ENCODE measurements at places on chromosomes 4 and X.

DNA sequence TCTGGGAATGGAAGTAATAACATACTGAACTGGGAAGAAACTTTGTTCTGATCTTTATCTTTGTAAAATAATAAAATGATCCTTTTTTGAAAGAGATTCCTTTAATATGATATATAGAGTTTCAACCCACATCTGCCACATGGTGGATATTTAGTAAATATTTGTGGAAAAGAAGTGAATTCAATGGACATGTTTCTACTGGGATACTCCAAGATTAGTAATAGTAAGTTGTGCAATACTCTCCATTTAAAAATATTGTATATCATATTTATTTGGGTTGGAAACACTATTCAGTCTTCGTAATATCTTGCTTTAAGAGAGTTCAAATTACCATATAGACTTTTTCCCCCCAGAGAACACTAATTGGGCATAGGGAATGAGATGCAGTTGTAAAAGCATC lies 17.8 kb upstream of the ARSJ start:
- DNase-seq = no peak

GRCh38 chrX:139213241-139213709 lies 317.3 kb upstream of the F9 start:
- DNase-seq = no peak

- DNase-seq = no peak
These were observed 229.6 kb upstream of the PGRMC2 start for GRCh38 chr4:128517096-128517738.

- DNase-seq = no peak
These were observed 4.3 kb downstream of the AKAP17A start for GRCh38 chrX:1595711-1596060.

- DNase-seq = no peak
These were observed 4.1 kb downstream of the PRIMPOL start for GRCh38 chr4:184653650-184654049.

DNA sequence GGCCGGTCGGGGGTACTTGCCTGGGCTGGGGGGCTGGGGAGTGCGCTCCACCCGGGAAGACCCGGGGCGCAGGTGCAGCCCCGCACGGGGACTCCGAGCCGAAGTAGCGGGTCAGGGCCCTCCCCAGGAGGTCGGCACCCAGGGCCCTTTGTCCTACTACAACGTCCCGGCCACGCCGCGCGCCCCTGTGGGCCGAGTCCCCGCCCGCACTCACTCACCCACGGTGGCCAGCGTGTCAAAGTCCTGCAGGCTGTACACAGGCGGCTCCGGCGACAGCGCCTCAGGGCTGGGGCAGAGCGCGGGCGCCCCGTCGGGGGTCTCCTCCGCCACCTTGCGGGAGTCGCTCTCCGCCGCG lies 602 bp downstream of the PRKX start:
- DNase-seq = no peak

GRCh38 chr4:182643801-182644682 lies 273.1 kb downstream of the DCTD start:
- no peak for DNase-seq

GRCh38 chr4:43103048-43103447 lies 210.5 kb downstream of the GRXCR1 start:
- no peak for DNase-seq

DNA sequence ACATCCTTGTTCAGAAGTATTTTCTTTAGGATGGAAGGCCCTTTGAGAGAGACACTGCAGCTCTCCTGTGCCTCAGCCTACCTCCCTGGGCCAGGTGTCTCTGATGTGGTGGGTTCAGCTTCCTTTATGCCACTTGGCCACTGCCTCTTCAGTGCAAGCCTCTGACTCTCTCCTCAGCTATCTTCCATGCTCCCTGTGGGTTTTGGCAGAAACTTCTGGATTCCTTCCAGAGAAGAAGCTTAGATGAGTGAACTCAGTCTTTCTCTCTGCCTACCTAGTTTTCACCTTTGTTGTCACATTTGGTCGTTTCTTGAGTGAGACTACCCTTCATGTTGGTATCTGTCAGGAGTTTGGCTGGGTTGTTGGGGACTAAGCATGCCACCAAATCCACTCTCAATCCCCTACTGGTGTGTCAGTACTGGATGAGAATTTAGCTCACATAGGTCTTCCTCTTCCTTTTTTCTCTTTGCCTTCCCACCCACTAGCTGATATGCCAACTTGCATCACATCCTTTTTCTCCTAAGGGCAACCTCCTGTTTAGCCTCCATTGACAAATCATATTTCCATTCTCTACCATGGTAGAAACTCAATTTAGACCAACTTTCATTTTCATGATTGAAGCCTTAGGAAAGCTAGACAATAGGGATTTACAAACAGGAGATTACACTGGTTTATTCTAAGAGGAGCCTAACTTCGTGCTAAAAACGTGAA lies 32.0 kb downstream of the IL15 start:
- no peak for DNase-seq

- no peak for DNase-seq
These were observed 67.0 kb downstream of the DACH2 start for GRCh38 chrX:86215260-86215659.

DNA sequence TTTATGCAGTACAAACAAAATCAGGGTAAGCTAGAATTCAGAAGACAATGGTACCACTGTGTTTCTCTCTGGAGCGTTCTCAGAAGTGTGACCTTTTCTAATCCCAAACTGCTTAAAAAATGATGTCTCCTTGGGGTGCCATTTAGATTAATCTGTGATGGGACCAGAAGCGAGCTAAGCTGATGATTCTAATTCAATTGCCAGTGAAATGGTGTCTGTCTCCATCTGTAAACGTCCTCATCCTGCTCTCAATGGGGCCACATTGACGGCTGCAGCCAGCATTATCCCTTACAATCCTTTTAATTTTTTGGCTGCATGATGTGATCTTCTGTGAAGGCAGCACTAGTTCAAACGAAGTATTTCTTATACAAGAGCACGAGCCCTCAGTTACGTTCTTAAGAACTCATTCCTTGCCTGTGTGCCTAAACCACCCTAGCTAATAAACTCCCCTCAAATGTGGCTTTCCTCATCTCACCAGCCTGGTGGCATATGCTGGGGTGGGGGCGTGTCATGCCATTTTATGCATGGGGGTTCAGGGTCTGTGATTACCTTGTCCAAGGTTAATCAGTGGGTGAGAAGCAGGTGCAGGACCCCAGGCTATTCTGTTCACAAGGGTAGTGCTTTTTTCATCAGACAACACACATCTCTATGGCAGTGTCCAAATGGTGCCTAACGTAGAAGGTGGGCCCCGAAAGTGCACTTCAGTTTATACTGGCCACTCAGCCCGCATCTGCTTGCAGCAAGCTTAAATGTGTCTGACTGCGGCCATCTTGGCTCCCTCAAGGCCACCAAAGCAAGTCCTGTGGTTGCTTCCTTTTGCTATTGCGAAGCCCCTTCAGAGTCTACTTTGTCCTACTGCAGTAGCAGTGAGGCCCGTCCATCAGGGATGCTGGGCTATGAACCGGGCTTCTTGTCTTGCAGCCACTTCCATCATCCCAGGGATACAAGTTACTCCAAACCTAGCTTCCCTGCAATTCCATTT lies 45.7 kb upstream of the SLC2A9 start:
- DNase-seq = no peak

DNA sequence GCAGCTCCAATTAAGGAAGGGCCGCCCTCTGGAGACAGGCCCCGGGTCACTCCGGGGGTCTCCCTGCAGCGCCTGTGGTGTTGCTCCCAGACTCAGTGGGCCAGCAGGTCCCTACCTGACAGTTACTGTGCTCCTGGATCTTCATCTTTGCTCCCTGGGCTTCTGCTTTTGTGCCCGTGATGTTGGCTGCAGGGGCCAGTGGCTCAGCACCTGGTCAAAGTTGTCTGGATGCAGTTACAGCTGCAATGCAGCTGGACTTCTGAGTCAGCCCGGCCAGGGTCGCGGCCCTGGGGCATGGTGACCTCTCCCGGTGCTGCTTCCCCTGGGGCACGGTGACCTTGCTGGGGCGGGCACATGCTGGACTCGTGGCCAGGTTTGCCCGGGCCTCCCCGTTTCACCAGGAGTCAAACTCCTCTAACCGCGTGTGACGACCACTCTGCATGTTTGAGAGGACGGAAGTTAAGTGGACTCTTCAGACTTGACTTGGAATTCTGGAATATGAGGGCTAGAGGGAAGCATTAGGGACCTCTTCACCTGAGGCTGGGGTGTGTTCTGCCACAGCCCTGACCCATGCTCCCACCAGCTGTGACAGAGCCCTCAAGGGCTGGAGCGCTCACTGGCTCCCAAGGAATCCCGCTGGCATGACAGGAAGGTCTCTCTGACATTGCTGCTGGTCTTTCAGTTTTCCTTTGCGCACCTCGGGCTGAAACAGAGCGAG lies 3.7 kb downstream of the CTAG2 start:
- DNase-seq = no peak

GRCh38 chr4:52968691-52969090 lies 106.6 kb downstream of the RASL11B start:
- no peak for DNase-seq

GRCh38 chrX:137568741-137569469 lies 3.0 kb downstream of the ZIC3 start:
- DNase-seq = no peak

DNA sequence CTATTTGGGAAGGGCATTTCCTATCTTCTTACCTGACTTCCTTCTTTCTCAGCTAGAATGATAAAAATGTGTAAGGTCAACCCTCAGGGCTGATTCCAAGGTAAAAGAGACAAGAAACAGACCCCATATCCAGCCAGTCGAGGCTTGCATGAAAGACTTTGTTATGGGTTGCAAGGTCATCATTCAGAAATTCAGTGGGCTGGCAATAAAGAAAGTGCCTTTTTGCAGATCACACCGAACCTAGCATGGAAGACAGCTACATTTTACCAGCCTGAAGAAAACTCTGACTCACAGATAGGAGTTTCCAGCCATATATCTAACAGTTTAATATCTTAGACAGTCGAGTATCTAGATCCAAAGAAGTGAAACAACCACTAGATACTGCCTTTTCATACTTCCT lies 87.4 kb downstream of the PDGFC start:
- DNase-seq = no peak

- peak; percentile 19 for DNase-seq
These were observed 223.4 kb upstream of the PRPS2 start for GRCh38 chrX:12567857-12568256.

GRCh38 chrX:734362-734761 lies 103.8 kb downstream of the SHOX start:
- DNase-seq = no peak

DNA sequence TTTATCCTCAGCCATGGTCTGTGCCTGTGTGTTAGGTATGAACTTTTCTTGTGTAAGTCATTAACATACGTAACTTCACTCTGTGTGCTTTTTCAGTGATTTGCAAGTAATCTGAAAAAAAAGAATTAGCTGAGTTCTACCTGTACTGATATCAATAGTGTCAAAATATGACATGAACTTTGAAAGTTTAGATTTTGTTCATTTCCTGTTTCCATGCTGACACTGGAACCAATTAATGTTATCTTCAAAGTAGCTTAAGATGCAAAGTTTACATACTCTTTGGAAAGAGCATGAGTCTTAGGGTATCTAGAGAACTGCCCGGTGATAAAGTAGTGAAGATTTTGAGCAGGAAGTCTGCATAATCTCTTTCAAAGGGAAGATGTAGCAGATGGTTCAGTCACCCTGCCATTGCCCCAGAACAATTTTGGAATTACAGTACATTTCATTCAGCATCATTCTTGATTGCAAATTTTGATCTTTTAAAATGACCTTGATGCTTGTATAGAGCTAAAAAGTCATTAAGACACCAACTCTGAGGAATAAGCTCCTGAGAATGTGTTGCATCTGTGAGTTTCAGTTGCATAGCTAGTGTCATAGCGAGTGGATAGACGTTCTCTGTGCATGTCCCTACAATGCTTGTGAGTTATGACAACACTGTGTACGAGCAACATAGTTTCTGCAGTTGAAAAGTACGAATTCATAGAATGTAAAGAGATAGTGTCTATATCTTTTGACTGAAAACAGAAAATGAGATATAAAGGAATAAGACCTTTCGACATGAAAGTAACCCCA lies 130.5 kb downstream of the PTTG2 start:
- DNase-seq = peak; percentile 57

DNA sequence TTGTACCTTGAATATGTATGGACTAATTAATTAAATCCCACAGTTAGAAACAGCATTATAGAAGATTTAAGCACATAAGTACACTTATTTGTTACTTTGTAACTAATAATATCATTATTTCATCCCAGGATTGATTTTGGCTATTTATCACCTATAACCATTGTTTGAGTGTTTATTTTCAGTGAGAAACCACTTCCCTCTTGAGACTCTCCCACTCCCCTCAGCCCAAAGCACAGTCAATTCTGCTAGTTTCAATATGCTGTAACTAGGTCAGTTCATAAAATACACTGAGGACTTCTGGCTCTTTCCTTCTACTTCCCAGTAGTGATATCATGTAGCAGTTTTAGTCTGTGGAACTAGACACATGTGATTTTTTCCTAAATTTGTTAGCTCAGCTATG lies 16.3 kb downstream of the OFD1 start:
- DNase-seq = peak; percentile 18

DNA sequence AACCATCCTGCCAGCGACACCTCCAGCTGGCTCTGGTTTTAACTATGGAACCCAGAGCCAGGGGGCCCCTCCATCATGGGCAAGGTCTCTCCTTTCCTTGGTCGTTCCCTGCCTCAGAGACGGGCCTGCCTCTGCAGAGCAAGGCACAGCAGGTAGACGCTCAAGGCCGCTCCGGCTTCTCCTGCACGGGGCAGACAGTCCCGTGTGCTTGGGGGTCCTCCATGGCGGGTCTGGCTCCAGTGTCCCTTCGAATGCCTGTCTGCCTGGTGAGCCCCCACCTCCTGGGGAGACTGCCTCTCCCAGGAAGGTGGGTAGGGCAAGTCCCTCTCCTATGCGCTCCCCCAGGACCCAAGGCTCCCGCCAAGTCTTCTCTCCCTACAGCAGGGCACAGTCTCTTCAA lies 71.5 kb downstream of the ACOX3 start:
- no peak for DNase-seq

DNA sequence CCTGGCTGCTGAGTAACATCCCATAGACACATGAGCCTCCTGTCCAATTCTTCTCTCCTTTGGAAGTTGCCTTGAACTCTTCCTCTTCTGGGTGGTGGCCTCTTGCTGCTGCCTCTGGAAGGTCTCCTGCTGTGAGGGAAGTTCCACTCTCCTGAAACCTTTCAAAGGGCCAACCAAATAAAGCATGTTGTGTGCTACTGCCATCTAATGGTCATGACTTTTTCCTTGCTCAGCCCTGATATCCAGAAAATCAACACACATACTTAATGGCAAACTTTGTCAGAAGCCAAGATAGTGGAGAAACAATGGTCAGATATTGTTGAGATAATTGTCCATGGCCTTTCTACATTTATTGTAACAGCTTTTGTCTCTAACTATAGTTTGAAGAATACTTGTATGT lies 19.1 kb upstream of the ZXDA start:
- DNase-seq = peak; percentile 20

- DNase-seq = peak; percentile 31
These were observed 185.7 kb upstream of the TBL1X start for GRCh38 chrX:9279234-9279544.

- DNase-seq = peak; percentile 66
These were observed 115.1 kb downstream of the CPEB2 start for GRCh38 chr4:15117270-15117946.

DNA sequence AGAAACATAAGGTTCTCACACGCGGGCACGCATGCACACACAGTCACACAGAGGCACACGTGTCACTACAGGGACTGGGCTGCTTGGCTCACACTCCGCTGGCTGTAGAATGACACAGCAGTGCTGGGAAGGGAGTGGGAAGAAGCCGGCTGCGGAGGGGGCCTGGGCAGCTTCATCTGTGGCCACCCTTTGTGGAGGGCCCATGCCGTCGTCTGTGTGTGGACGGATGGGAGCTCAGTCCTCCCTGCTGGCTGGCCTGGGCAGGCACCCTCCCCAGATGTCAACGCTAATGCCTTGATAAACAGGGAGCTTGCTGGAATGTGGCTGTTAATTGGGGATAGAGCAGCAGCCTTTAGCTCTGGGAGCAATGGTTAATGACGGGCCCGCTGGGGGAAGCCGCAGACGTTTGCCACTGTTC lies 621.1 kb downstream of the BCOR start:
- no peak for DNase-seq

Measured in activated CD4-positive, alpha-beta T cell treated with anti-CD3 and anti-CD28 coated beads, Interleukin-2, amount 50 U/mL, for 16 hours (primary cell).